ENCODE measurements at places on chromosomes 2 and 18.

GRCh38 chr18:31634331-31634713, 42.6 kb downstream of the TTR start:
- DNase-seq, result no peak

DNA sequence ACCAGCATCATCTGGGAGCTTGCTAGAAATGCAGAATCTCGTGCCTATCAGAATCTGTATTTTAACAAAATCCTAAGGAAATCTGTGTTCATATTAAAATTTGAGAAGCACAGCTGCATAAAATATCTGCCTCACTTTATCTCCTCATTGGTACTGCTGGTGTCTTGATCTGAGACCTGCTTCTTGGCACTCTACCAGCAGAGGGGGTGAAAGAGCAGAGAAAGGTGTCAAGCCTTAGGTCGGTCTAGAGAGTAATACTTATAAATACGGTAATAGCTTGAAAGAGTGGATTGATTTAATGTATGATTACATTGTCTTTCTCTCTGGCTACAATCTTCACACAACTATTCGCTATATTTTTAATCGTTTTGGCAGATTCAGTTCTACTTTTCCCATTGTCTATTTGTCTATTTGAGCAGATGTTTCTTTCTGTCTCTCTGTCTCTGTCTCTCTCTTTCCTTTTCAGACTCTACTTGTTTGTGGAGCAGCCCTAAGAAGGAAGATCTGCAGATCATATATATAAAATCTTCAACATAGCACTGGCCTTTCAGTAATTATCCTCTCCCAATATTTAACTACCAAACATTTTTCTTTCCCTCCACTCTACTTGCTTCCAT, 1.7 kb upstream of the GCG start:
- no peak for DNase-seq

DNA sequence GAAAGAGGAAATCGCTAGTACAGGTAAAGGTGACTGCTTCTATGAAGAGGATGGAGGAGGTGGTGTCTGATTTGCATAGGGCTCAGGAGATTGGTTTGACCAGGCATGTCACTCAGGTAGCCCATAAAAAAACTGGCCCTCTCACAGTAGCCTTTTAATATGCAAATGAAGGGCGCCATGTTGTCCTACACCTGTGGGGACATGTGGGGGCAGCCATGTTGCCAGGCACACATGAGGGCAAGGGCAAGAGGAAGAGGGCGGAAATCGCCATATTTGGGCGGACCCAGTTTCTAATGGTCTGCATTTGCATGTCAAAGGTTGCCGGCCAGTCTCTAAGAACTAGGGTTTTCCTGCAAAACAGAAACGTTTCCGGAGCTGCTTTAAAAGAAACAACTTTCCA, 1330.6 kb downstream of the DSC3 start:
- no peak for DNase-seq

DNA sequence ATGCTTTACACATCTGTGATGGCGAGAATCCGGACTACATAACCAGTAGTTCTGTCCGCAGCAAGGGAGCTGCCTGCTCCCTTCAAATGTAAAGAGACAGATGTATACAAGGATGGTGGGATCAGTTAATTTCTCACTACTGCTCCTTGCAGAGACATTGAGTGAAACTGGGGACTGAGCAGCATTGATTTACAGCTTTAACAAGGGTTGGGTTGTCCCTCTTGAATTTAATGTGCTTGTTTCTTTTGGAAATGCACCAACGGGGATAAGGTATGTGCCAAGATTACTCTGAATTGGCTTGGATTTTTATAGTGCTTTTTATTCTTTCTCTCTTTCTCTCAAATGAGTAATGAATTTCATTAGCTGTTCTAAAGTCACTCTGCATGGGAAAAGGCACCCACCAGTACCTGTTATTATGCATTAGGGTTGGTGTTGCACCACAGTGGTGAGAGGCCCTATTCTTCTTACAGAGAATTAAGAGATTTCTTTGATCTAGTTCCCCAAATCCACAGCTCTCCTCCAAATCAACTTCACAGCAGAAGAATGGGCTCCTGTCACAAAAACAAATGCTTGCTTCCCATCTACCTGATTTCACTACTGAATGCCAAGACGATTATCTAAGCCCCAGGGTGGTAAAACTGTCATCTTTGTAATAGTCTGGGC, 107.6 kb downstream of the DOCK10 start:
- peak; percentile 39 for DNase-seq

Measured in NCI-H446 (cell line).